ENCODE measurements at places on chromosomes 2 and 18. TPM values are rescaled to one million over a fixed set of nuclear protein-coding genes. Genes with fewer than 3 reads are reported as not detected.

Gene HMSD
- not detected for total RNA-seq

DNA sequence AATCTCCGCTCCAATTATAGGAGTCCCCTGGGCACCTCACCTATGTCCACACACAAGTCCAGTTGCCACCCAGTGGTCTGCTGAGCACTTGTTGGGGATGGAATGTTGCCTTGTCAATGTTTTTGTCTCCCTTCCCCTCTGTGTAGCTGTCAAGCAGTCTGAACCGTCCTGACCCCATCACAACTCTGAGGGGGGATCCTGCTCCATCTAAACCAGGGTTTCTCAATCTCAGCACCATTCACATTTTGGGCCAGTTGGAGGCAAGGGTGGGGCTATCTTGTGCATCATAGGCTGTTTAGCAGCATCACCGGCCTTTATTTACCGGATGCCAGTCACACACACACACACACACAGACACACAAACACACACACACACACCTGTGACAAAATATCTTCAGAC, 53.0 kb downstream of the CYP26B1 start:
- no peak for DNase-seq

DNA sequence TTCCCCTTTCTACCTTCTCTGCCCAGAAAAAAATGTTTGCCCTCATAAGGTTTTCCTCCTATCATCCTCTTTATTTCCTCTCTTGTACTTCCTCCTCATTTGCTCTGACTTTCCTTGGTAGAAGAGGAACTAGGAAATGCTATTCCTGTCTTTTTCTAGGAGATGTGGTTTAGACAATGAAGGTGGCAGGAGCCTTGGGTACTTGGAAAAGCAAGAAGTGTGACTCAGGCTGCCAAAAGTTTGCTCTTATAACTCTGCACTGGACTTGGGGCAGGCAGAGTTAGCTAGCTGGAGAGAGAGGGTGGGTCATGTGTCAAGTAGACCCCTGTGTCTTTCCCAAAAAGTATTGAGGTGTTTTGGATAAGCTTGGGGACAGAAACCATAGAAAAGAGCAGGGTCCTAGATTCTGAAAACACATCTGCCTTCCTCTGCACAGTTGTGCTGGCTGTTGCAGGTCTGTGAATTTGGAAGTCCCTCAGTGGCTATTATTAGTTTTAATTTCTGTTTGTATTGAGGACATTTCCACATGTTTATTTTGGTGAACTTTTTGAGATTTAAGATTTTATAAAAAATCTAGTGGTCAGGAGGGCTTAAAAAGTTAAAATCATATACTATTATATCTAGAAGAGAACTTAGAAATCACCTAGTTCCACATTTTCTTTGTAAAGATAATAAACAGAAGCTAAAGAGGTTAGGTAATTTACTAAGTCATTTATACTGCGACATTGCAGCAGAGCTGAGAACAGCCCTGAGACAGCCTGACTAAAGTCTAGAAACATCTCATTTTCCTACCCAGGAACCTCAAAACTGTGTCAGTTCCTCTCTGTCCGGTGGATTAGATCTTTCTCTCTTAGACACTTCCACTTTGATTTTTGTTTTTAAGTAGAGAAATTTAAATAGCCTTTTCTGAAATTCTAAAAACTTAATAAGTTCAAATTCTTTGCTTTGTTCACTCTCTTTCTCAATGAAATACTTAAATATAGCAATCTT, 16.0 kb downstream of the INSIG2 start:
- DNase-seq: no peak

Gene CGREF1
- total RNA-seq: 13.5 TPM

- no peak for DNase-seq
These were observed 331.5 kb upstream of the LRP1B start for GRCh38 chr2:142462306-142462705.

Gene LRRC30
- total RNA-seq: not detected

Gene FKBP1B
- 16.2 TPM for total RNA-seq

Gene DSG4
- not detected for total RNA-seq

DNA sequence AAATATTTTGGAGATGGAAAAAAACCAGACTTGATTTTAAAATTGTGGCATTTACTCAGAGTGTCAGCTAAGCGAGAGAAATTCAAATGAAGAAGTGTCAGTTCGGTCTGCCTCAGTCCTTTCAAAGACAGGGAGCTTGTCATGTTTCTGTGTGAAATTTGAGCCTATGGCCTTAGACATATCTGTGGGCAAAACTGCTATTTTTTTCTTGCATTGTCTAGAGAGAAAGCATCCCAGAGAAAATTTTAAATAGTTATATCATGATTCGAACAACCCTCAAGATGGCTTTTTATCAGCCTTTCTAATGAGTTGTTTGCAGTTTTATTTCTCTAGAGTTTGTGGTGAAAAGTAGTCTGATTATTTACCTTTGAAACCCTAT, 50.2 kb upstream of the KCNE4 start:
- no peak for DNase-seq

Gene TRIP12
- 231 TPM for total RNA-seq

- no peak for DNase-seq
These were observed 5.0 kb downstream of the TACR1 start for GRCh38 chr2:75194184-75194868.

- no peak for DNase-seq
These were observed 66.1 kb upstream of the ATP8B1 start for GRCh38 chr18:57869221-57869620.

Gene ARHGAP25
- total RNA-seq: 0.50 TPM

Gene LTBP1
- total RNA-seq: 398 TPM

- DNase-seq: peak; percentile 81
These were observed 107.1 kb downstream of the NDUFA10 start for GRCh38 chr2:239917957-239918481.

GRCh38 chr2:237351046-237351445, 62.9 kb downstream of the COL6A3 start:
- DNase-seq: no peak

Gene ZNF236
- total RNA-seq: 16.1 TPM

DNA sequence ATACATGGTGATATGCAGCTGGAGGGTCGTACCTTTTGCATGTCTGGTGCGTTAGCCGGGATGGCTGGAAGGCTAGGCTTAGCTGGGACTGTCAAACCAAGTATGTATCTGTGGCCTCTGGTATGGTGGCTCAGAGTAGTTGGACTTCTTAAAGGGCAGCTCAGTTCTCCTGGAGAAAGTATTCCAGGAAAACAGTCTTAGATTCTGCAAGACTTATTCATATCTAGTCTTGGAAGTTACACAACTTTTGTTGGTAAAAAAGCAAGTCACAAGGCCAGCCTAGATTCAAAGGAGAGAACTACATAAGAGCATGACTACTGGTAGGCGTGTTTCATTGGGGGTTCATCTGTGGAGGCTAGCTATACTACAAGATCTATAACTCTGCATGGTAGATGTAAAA, 45.5 kb downstream of the EML4 start:
- no peak for DNase-seq

DNA sequence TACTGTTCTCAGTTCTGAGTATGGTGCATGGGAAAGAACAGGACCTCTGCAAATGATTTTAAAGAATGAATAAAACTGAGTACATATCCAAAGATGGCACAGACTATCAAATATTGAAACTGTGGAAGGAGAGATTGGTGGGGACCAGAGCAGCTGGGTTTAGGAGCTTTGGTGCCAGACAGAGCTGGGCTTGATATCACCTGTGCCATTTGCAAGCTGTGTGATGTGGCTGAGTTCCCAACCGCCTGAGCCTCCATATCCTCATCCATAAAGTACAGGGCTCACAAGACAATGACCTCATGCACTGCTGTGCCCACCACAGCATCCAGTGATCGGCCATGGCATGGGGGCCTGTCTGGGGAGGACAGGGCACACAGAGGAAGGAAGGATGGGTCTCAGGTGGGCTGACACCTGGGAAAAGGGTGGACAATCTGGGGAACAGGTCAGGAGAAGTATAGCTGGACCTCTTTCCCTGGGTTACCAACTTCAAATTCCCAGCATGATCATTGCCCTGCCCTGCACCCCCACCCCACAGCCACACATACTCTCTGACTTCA, 83.9 kb upstream of the RAB6C start:
- DNase-seq: no peak

GRCh38 chr2:47046271-47046670, 108.8 kb downstream of the STPG4 start:
- no peak for DNase-seq

GRCh38 chr2:223477318-223477717, 124.8 kb downstream of the SCG2 start:
- DNase-seq: no peak
